ENCODE measurements at places on chromosomes 5 and 9.

GRCh38 chr5:21661184-21661583 is 1192.0 kb downstream of the CDH12 start:
- no peak for DNase-seq

DNA sequence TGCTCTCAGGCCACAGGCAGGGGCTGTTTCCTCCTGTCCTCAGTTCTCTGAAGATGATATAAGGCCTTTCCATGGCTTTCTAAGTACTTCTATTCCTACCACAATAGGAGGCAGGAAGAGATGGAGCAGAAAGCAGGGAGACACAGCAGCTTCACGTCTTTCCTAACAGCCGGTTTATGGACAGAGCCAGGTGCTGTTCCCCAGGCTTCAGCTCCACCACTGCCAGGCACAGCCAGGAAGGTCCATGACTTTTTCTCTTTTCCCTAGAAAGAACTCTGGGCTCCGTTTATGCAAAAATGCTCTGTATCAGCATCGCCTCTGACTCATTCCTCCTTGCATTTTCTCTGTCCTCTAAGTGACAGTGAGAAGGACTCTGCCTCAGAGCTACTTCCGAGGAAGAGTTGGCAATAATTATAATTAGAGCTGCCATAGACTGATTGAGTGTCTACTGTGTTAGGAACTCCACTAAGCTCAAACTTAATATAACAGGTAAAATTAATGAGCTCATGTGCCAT is 478.5 kb downstream of the RASEF start:
- no peak for DNase-seq

GRCh38 chr5:40428126-40428525 is 251.6 kb upstream of the PTGER4 start:
- DNase-seq: no peak

GRCh38 chr5:172502410-172502809 is 48.1 kb upstream of the SH3PXD2B start:
- no peak for DNase-seq

DNA sequence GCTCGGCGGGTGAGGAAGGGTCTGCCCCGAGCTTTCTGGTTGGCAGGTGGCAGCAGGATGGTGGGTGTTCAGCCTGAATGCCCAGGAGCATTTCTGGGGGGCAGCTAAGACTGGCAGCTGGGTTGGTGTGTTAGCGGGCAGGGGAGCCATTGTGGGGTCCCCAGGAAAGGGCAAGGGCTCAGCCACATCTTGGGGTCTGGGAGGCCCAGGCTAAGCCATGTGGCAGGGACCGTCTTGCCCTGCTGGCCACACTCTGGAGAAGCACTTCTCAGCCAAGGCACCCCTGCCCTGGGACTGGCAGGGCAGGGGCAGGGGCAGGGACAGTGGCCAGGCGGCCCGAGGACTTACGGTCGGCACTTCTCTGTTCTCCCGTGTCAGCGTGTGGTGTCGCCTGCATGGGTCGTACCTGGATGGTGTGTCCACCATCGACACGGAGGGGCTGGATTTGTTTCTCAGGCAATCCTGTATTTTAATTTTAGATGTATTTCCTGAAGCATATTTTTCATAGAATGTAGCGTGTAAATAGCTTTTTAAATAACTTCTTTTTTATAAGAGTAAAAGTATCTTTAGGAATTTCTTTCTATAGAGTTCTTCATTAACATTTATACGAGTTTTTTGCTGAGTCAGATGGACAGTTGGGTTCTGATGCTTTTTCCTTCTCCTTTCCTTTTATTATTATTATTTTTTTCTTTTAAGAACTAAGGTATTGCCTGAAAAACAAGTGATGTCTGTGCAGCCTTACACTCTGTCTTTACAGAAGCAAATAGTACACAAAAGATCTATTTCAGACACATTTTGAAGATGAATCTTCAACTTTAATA is 102.0 kb downstream of the PHF2 start:
- DNase-seq: peak; percentile 12

- DNase-seq: no peak
Observed at GRCh38 chr9:134896834-134897583, 16.4 kb downstream of the FCN2 start.

GRCh38 chr9:131661568-131662288 is 78.1 kb downstream of the RAPGEF1 start:
- peak; percentile 72 for DNase-seq

- no peak for DNase-seq
Observed at GRCh38 chr9:11148189-11148588, 535.4 kb upstream of the PTPRD start.

- no peak for DNase-seq
Observed at GRCh38 chr5:7916171-7916804, 47.3 kb downstream of the MTRR start.

GRCh38 chr9:117682955-117683710 is 21.1 kb upstream of the TLR4 start:
- DNase-seq: no peak

- no peak for DNase-seq
Observed at GRCh38 chr5:57724836-57725235, 242.2 kb upstream of the ACTBL2 start.

- DNase-seq: no peak
Observed at GRCh38 chr5:121630402-121630801, 221.3 kb upstream of the FTMT start.

DNA sequence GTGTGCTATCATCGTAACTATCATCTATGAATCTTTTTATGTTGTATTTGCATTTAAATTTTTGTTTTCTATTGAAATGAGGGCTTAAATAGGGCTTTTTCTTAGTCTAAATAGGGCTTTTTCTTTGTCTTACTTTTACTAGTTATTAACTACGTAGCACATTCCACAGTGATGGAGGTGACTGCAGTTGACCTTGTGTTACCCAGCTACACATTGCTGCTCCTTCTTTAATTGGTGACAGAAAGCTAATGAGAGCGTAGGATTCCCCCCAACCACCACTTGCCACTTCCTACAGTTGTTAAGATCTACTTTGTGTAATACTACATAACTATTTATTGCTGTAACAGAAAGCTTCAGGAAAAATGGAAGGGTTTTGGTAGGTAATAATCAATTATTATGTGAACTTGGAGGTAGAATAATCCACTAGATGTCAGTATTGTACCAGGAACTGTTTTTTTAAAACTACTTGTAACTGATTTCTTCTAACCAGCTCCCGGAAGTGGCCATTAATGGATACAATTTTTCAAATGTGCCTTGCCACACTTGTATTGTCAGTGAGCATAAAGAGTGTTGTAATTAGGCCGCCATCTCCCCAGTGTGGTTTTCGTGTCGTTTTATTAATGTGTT is 18.0 kb downstream of the MTRR start:
- DNase-seq: no peak

- peak; percentile 84 for DNase-seq
Observed at GRCh38 chr5:128201065-128201926, 117.7 kb downstream of the SLC12A2 start.

DNA sequence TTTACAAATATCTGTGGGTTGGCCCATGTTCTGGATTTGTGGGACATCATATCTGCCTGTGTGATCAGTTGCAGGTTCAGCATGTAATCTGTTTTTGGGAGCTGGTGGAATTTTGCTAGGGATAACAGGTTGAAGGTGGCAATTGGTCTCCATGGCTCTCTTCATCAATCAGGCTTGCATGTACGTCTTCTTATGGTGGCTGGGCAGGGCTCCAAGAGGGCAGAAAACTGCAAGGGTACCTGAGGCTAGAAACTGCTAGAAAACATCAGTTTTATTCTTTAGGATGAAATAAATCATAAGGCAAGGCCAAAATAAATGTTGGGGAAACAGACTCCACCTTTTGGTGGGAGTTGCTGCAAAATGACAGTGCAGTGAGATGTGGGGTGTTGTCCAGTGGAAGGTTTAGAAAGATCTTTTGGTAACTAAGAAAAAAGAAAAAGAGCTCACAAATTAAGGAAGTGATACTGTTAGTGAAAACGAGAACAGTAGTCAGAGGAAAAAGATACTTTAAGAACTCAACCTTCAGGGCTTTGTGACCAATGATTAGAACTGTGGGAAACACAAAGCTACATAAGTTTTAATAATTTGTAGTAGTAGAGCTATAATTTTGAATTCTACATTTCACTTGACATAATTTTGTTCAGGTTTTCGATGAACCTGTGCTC is 300.7 kb upstream of the IZUMO3 start:
- no peak for DNase-seq

GRCh38 chr9:19371942-19372341 is 8.1 kb downstream of the RPS6 start:
- no peak for DNase-seq

GRCh38 chr5:54443270-54443669 is 12.2 kb upstream of the HSPB3 start:
- no peak for DNase-seq

DNA sequence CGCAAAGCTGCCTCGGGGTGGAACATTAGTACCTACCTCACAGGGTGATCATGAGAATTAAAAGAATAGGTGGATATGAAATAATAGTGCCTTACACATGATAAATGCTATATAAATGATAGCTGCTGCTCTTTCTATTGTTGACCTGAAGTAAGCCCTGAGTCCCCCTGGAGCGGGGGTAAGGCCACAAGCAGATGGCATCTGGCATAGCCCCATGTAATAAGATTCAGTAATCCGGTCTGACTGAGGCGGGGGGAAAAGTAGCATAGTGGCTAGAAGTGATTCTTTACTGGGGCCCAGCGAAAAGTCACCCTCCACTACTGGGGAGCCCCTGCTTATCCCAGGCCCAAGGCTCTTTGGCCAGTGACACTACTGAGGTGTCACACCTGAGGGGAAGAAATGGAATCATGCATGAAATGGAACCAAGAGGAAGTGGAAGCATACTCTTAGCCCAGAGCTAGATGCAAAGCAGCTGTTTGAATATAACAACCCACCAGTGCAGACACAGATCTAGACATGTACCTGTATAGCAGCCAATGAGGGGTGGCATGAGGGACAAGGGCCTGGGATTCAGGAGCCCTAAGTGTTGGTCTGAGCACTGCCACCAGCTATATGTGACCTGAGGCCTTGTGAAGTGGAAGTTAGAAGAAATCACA is 16.1 kb upstream of the FGFR4 start:
- DNase-seq: no peak

- DNase-seq: no peak
Observed at GRCh38 chr9:101437806-101438232, 2.2 kb upstream of the ALDOB start.

- no peak for DNase-seq
Observed at GRCh38 chr5:146640285-146640896, 124.4 kb upstream of the GPR151 start.

DNA sequence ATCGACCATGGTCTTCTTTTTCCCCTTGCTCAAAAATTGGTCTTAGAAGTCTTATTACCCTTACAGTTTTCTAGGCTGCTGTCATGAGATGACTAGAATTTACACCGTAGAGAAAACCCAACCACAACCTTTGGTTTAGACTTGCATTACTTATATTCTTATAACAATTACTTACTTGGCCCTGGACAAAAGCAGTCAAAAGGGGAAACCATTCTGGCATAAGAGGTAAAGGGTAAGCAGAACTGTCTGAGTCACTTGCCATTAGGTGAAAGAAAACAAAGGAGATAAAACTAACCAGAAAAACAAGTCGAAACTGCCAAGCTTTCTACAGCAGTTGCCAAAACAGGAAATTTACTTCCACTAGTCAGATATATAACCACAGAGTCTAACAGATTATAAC is 17.9 kb downstream of the TMEM245 start:
- DNase-seq: no peak

GRCh38 chr5:95130941-95131340 is 154.0 kb downstream of the MCTP1 start:
- DNase-seq: no peak

DNA sequence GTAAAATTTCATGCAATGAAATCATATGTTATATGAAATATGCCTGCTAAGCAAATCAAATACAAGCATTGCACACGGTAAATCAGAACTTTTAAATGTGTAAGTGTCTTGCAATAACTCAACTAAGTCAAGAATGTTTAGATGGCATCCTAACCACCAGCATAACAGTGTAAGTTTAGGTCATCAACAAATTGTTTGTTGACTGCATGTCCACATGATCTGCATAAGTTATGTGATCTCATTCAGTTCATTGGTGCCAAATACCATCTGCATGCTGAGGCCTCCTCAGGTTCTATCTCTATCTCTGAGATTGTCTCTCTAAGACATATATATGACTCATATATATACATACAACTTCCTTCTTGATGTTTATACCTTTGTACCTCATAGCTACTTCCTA is 159.6 kb upstream of the STK32A start:
- DNase-seq: no peak

- DNase-seq: no peak
Observed at GRCh38 chr5:160370713-160371034, 248 bp upstream of the C1QTNF2 start.

GRCh38 chr5:135977375-135977928 is 22.7 kb upstream of the LECT2 start:
- peak; percentile 37 for DNase-seq

- DNase-seq: no peak
Observed at GRCh38 chr5:143213851-143214363, 189.6 kb downstream of the NR3C1 start.

DNA sequence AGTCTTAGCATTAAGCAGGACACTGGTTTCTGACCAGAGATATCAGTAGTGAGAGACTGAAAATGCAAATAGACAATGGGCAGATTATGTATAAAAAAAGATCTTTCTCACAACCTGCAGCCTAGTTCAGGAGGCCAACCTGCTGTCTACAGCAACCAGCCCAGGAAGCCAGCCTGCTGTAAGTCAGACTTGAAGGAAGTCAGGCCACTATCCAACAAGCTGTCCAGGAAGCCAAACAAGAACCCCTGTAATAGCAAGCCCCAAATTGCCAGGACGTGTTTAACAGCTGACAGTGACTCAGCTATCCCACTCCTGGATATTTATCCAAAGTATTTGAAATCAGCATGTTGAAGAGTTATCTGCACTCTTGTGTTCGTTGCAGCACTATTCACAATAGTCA is 121.8 kb upstream of the SPIN1 start:
- DNase-seq: no peak

DNA sequence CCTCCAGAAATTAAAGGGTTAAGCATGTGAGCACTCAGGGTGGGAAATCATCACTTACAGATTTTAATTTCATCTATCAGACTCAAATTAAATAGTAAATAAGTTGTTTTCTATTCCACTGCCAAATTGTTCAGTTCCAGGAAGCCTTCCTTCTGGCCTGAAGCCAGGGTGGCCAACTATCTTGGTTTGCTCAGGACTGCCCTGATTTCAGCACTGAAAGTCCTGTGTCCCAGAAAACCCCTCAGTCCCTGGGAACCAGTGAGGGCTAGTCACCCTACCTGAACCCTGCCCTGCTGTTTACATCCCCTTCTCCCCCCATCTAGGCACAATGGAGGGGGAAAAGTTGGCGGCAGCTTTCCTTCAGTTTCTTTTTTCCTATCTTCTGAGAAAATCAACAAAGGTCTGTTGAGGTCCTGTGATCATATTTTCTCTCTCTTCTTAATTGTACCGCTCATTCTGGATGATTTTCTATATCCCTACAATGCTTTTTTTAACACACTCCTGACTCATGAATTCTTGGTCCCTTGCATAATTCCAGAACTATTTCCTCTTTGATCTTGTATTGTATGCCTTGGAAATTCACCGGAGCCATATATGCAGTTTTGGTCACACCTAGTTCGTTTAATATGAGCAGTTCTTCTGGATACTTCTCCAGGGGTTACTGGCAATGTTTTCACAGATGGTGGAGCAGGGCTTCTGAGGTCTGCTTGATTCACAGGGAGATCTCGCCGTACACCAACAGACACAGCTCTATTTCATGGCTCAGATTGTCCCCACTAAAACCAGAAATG is 103.8 kb downstream of the MAP1B start:
- no peak for DNase-seq

All from activated CD8-positive, alpha-beta memory T cell treated with anti-CD3 and anti-CD28 coated beads, Interleukin-2, amount 50 U/mL, for 4 hours (primary cell).